Right kidney (tissue), 9 donors: ENCODE measurements at places on chromosomes 7 and 10.

GRCh38 chr7:8597565-8597964 is 164.2 kb downstream of the NXPH1 start:
- DNase-seq: no peak

DNA sequence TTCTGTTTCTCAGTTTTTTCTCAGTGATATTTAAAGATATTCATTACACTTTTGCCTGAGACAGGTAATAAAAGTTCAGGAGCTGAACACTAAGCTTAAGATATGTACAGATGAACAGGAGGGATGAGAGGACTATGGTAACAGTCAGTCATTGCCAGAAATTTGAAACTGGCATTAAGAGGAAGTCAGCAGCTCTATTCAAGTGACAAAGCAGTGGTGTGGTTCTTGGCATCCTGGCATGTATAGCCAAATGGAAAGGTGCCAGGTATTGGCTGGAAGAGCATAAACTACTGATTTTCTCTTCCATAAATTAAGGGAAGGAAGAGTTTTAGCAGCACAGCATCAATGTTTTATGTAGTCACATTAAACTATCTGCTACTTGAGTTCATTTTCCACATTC is 22.7 kb downstream of the HOXA1 start:
- DNase-seq: no peak

- DNase-seq: peak; percentile 86
These were observed 612 bp downstream of the KCP start for GRCh38 chr7:128909625-128910568.

DNA sequence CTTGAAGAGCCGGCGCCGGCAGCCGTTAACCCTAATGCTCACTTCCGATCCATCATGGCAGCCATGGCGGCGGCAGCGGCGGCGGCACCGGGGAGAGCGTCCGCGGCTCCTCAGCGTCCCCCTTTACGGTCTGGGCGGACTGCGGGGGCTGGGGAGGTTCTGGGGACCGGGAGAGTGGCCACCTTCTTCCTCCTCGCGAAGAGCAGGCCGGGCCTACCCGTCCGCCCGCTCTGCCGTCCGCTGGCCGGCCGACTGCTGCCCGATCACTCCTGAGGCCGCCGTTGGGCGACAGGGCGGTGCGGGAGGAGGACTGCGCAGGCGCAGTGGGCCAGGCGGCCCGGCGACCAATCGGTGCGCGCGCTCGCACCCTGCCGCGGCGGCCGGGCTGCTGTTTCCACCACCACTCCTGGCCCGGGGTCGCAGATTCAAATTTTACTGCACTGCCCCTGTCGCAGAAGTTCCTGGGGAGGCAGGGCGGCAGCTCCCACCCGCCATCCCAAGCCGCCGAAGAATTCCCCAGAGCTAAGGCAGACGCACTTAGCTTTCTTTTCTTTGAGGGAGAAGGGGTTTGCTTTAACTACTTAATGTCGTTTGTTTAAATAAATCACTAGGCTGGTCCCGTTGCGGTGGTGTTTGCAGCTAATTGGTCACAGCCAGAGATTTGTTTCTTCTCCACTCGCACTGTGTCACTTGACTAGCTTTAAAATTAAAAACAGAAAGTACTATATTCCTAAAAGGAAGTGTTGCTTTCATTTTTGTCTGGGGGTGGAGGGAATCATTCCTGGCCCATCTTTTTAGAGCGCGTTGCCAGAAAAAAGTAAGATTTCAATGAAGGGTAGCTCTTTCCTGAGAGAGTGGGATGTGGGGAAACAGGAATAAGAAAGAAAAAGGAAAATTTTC is at the start of gene KIF5B:
KIF5B (minus strand) TSS at position 290 of the 900 bp plus-strand sequence. CDS start 452 bp downstream, outside the sequence.
- DNase-seq: peak; percentile 100

DNA sequence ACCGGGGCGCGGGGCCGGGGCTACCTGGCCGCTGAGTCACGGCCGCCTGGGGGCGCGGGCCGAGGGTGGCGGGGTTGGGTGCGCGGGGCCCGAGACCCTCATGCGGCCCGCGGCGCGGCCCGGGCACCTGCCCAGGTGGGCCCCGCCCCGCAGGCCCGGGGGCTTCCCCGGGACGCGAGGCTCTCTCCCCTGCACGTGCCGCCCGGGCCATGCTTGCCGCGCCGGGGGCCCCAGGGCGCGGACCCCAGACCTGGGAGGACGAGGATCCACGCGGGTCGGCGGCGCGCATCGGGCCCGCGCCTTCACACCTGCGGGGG is 402 bp downstream of the MAFK start:
- DNase-seq: no peak

- DNase-seq: no peak
These were observed 74.0 kb upstream of the TRIL start for GRCh38 chr7:29032146-29032545.

GRCh38 chr10:34333513-34333912 is 481.6 kb downstream of the PARD3 start:
- DNase-seq: no peak

GRCh38 chr7:2129323-2130095 is 103.2 kb downstream of the MAD1L1 start:
- DNase-seq: no peak

DNA sequence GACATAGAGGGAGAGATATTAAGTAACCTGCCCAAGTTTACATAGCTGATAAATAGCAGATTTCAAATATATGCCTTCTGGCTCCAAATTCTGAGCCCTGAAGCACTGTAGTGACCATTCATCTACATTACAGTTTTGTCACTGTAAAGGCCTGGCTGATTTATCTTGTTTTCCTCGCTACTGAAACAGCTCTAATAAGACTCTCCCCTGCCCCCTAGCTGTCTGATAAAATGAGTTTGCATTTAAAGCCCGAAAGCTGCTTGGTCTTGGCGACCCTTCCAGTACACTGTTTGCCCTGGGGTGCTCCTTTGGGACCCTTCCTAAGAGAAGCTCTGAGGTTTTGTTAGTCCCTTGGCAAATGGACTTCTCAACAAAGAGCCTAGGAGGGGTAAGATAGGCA is 59.7 kb upstream of the RAB11FIP2 start:
- no peak for DNase-seq

DNA sequence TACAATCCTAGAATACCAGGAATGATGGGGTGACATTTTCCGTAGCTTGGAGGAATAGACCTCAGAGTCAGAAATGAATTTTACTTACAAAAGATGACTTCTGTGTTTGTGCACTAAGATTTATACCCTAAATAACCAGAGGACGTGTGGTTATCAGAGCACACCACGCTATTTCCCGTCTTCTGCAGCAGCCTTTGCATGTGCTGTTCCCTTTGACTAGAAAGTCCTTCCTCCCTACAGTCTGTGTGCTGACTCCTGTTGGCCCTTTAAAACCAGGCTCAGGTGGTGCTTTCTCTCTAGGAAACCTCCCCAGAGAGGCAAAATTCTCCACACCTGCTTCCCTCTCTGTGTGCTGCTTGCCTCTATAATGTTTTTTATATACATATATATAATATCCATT is 73.3 kb upstream of the SMNDC1 start:
- no peak for DNase-seq

DNA sequence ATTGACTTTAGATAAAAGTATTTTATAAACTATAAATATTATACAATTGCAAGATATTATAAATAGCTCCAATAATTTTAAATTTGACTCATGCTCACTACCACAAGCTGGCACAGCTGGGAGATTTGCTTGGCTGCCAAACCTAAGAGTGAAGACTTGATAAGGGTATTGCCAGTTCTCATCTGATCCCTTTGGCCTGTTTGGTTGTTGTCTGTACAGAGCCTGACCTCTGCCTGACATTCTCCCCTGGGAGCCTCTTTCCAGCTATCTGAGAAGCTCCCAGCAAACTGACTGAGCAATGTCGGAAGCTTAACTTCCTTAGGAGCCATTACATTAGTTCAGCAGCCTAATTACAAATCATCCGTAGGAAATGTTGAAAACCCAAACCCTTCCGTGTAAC is 10.2 kb upstream of the LMOD2 start:
- DNase-seq: no peak

DNA sequence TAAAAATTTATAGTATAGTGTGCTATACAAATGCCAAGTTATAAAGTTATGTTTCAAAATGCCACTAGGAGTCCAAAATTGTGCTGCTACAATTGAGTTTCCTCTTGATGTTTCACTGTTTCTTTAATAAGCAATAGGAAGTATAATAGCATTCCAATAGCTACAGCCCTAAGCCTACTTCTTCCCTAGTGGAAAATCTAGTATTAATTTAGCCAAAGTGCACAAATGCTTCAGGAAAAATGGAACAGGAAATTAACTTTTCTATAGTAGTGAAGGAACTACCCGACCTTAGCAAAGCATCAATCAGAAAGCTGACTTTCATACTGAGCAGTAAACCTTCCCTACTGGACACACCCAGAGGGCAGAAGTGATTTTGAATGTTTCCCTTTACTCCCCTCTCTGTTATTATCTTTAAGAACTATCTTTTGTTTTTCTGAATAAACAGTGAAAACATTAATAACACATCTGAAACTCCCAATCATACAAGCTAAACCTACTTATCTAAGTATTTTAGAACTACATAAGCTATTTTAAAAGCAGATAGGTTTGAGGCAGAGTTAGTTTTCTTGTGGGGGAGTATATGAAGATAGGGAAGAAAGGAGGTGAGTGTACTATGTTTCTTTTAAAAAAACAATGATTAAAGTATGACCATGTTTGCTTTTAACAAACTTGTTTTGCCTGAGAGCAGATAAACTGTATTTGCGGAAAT is 13.7 kb downstream of the CPED1 start:
- DNase-seq: no peak

DNA sequence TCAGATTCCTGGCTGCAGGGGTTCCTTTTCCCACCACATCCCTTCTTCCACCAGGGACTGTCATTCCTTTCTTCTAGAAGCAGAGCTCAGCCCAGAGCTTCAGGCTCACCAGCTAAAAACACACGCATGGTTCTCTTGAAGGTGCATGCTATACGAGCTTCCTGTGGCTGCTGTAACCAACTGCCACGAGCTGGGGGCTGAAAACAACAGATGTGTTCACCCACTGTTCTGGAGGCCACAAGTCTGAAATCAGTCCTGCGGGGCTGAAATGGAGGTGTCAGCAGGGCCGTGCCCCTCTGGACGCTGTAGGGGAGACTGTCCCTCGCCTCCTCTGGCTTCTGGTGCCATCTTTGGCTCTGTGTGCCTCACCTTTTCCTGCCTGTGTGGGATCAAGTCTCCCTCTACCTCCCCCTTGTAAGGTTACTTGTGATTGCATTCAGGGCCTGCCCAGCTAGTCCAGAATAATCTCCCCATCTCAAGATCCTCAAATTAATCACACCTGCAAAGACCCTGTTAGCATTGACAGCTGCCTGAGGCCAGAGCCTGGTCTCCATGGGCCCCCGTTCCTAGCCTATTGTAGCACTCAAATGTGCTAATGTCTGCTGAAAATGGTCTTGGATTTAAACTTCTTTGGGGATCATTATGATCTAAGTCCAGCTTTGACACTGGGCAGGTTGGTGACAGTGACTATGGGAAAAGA is 13.7 kb downstream of the RAB19 start:
- DNase-seq: no peak

GRCh38 chr7:138064856-138065357 is 11.4 kb upstream of the AKR1D1 start:
- no peak for DNase-seq

- no peak for DNase-seq
These were observed 9.6 kb downstream of the PDZD8 start for GRCh38 chr10:117365612-117366011.

GRCh38 chr10:72097448-72098300 is 9.3 kb upstream of the SPOCK2 start:
- DNase-seq: no peak

GRCh38 chr10:23381298-23382040 is 36.9 kb upstream of the C10orf67 start:
- no peak for DNase-seq

GRCh38 chr7:142629588-142630260 is 119.5 kb upstream of the PRSS1 start:
- DNase-seq: no peak

- DNase-seq: no peak
These were observed 71.5 kb downstream of the EVX1 start for GRCh38 chr7:27314111-27314510.

- no peak for DNase-seq
These were observed 253.2 kb upstream of the SEMA3A start for GRCh38 chr7:84447636-84448293.

DNA sequence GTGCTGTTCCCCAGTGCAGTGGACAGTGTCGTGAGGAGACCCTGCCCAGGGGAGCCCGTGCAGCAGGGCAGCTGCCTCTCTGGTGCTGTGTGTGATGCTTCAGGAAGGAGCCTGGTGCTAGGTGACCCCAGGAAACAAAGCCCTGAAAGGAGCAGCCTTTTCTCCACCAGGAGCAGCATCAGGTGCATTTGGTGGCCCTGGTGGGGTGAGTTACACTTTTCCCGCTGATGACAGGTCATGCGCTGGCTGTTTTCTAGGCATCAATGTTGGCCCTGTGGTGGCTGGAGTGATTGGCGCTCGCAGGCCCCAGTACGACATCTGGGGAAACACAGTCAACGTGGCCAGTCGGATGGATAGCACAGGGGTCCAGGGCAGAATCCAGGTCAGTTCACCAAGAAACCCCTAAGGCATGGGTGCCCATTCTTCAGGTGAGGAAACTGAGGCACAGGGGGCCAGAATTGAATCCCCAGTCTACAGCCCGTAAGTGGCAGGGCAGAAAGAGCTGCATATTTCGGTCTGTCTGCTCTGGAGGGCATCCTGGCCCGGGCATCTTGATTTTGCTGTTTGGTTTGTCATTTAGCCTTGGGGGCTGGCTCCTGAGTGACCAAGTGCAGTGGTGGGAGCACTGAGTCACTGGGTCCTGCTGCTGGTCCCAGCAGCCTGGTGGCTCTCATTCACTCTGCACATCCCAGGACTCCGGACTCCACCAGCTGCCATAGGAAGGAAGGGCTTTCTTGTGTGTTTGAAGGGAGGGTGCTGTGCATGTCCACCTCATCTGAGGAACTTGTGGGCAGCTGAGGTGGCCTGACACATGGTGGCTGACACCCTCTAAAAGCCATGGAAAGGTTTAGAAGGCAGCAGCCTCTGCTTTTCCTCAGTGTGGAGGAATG is 136.3 kb downstream of the ADCY1 start:
- no peak for DNase-seq

GRCh38 chr7:3649678-3650440 is 348.8 kb downstream of the SDK1 start:
- no peak for DNase-seq

DNA sequence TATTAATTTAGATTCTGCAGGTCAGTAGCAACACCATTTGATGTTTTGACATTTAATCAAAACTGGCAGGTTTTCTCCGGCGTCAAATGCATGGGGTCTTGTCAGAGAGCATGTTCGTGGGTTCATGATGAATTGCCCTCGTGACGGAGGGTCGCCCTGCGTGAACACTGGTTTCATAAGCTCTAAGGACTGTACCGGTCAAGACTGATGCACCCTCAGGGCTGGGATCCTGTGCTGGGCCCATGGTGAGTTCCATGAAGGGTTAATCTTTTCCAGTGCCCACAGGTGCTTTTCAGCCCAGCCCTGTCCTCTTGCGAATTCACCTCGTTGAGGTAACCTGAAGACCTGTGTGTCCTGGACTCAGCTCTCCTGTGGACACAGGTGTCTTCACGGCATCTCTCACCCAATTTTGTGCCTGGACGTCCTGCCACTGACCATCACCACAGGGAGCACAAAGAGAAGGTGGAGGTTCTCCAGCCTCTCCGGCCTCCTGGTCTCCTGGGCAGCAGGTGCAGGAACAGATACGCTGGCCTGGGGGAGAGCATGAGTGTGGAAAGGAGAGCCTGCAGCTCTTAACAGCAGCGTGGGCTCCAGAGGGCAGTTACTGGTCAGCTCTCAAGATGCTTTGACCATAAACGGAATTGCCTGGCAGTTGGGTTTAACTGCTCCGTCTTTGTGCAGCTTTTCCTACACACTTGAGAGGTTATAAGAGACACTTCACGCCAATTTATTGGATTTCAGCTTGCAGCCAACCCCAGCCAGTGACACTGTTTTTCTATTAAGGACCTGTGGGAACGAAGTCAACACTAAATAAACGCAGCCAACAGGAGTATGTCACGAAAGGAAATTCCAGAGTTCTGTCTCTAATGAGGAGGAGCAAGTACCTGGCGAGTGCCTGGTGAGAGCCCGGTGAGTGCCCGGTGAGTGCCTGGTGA is 37.4 kb upstream of the CFAP46 start:
- DNase-seq: no peak
